ENCODE measurements at places on chromosomes 2 and 18.

- DNase-seq, result no peak
Measured at GRCh38 chr2:179555691-179556283, 291.2 kb upstream of the SESTD1 start.

- no peak for DNase-seq
Measured at GRCh38 chr18:52933356-52933755, 593.4 kb downstream of the DCC start.

DNA sequence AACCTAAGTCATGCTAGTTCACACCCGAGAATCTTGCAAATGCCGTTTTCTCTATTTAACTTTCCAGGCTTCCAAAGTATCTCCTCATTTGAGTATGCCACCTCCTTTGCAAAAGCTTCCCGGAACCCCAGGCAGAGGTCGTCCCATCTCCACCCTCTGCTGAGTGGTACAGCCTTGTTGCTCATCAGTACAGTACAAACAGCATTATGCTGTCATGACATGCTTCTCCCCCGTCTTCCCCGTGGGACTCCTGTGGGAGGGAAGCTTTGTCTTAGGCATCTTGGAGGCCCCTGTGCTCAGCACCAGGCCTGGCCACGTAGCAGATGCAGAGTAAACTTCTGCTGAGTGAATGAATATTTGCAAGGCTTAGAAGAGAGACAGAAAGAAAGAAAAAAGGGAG is 102.7 kb downstream of the CDCA7 start:
- no peak for DNase-seq

DNA sequence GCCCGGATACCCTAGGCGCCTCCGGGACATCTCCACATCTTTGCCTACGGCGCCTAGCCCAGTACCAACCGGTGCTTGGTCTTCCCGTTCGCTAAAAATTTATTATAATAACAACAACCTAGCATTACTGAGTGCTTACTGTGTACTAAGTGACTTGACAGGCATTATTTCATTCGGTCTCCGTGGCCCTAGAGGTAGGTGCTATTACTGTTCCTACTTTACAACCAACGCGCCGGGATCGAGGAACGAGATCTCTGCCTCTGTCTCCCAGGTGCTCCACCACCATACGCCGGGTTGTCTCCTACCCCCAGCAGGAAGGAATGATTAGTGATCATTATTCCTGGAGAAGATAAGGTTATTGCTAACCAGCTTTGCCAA is 657 bp upstream of the BIN1 start:
- DNase-seq, result no peak

DNA sequence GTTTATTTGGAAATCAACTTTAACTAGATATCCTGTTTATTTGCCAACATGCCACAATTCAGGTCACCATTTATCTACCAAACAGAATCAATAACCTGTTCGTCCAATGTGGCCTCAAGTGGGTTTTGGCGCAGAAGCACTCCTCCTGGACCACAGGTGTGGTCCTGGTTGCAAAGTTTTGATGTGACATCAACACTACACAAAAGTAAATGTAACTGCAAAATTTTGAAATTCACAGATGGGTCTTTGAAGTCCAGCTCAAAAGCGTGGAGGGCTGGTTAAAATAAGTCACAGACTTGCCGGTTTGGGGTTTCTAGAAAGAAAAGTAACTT is 474 bp upstream of the GCA start:
- DNase-seq, result no peak

GRCh38 chr18:79522451-79523205 is 126.9 kb downstream of the NFATC1 start:
- DNase-seq, result peak; percentile 69

DNA sequence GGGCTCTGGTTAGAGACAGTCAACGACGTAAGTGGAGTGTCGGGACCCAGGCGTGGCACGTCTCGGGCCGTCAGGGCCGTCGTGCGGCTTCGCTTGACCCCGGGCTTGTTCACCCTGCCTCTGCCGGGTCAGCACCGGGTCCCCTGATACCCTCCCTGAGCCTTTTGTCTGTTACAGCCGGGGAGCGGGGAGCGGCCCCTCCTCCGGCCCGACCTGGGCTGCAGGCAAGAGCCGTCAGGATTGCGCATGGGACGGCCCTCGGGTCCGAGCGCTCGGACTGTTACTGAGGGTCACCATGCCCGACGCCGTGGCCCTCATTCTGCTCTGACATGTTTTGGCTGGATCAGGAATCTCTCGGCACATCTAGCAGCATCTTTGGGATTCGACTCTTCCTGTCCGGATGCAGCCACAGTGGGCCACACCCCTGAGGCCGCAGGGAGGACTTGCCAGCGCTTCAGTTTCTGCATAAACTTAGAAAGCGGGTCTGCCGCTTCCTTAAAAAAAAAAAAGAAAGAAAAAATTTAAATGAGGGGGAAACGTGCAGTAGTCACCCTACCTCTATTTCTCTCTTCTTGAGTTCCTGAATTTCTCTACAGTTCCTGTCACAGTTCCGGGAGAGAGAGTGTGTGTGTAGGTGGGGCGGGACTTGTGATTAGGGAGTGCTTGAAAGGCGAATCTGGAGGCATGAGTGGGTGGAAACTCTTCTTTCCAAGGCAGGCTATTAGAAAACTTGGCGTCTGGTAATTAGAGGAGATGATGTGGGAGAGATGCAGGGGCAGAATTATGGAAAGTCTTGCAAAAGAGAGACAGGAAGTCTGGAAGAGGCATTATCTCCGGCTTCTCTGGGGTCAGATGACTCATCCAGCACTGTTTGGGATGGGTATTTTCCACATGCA is 909 bp downstream of the TMEM87B start:
- peak; percentile 46 for DNase-seq

GRCh38 chr2:75253526-75253925 is 54.2 kb upstream of the TACR1 start:
- DNase-seq, result no peak

GRCh38 chr2:33229646-33230045 is 246.8 kb upstream of the RASGRP3 start:
- no peak for DNase-seq

- no peak for DNase-seq
Measured at GRCh38 chr2:132415915-132416722, 486 bp upstream of the GPR39 start.

DNA sequence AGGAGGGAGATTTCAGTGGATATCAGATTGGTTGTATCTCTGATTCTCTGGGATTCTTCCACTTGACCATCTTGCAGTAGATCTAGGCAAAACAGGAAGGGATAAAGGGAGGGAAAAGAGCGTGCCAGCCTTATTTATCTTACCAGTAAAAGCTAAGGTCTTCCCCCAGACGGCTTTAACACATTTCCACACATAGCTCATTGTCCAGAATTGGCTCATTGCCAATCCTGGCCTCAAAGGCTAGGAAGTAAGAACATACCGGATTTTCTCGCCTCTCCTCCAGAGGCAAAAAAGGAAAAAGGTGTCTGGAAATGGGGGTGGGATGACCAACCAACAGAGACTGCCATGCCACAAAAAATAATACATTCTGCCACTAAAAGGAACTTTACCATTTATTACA is 411.6 kb upstream of the NRP2 start:
- no peak for DNase-seq

DNA sequence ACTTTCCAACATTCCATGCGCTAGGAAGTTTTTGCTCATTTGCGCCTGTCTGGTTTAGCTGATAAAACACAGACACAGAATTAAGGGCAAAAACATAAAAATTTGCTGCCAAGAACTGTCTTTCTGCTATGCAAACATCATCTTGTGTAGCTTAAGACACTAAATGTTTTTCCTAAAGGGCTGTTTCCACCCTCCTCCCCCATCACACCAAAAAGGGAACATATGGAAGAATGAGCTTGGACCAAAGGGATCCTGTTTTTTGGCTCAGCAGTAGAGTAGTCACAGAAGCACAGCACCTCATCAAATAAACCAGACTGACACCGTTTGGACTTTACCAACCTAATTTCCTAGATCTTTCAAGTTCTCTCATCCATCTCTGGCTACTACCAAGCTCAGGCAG is 210.1 kb downstream of the ZNF521 start:
- DNase-seq, result no peak

GRCh38 chr2:143452817-143453451 is 323.7 kb downstream of the ARHGAP15 start:
- peak; percentile 59 for DNase-seq

- DNase-seq, result peak; percentile 35
Measured at GRCh38 chr2:151051574-151052220, 210.0 kb downstream of the RBM43 start.

GRCh38 chr2:176508984-176509740 is 239.9 kb downstream of the MTX2 start:
- DNase-seq, result no peak

DNA sequence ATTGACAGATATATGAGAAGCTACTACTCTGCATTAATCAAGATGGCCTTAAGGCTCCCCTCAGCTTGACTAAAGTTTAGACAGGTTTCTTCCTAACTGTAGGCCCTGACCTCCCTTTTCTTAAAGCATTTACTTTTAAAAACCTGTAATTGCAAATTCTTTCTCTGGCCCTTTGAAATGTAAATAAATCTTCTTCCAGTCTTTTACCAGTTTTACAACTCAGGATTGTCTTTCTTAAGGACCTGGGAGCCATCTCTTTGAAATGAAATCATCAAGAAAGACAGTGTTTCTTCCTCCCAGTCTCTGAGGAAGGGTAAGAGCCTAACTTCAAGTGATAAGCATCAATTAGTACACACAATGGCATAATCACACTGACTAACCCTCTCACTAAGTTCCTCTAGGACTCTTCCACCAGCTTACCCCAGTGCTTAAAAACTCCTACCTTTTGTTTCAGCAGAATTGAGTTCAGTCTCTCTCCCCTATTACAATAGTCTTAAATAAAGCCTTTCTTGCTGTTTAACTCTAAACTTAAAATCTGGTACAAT is 58.7 kb upstream of the CDH20 start:
- no peak for DNase-seq

DNA sequence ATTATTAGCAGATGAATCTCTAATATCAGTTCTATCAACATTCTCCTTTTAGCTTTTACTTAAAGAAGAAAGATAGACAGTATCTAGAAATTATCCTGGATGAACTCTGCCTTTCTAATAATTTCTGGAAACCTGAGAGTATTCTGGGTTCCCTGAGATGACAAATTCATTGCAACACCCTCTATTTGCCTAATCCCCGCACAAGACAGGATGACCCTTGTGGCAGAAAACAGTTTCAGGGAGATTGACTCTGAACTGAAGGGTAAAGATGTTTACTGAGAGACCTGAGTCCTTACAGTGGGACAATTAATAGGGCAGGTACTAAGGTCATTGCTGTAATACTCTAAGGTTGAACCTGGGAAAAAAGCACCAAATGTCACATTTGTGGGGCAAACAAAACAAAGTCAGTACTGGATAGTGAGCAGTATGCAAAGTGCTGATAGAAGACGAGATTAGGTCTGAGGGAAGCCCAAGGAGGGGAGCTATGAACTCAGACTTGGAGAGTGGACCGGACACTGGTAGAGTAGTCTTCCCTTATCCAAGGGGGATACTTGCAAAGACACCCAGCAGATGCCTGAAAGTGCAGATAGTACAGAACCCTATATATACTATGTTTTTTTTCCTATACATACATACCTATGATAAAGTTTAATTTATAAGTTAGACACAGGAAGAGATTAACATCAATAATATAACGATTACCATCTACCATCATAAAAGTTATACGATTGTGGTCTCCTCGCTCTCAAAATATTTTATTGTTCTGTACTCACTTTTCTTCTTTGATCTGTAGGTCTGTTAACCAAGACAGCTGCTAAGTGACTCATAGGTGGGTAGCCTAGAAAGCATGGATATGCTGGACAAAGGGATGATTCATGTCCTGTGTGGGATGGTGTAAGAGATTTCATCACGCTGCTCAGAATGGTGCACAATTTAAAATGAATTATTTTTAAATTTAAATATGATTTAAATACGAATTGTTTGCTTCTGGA is 148.3 kb upstream of the KLHL14 start:
- DNase-seq, result no peak

DNA sequence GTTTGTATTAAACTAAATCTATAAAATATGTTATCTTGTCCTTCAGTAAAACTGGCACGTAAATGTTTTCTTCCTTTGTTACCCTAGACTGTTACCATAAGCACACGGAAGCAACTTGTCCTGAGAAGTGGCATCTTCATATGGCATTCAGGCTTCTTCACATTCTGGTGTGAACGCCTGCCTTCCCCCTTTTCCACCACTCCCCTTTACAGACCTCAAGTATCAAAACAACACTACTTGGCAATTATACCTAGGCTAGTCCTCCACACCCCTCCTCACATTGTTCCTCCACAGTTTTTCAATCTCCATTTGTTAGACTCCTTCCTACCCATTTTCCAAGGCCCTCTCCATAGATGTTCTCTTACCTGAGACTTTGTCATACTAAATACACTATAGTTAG is 2.9 kb downstream of the MEX3C start:
- DNase-seq, result no peak

DNA sequence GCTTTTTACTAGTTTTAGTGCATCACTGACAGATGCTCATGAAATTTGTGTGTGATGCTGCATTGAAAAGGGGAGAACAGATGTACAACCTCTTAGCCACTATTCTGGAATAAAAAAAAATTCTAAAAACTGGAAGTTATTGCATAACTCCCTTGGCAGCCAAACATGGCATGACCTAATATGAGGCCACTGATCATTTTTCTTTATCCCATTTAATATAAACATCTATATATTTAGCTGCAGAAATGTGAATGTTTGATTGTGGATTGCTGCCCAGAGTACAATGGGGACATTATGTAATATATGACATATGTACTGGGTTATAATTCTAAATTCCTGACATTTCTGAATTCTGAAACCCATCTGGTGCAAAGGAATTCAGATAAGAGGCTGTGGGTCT is 86.5 kb downstream of the CDCA7 start:
- no peak for DNase-seq

DNA sequence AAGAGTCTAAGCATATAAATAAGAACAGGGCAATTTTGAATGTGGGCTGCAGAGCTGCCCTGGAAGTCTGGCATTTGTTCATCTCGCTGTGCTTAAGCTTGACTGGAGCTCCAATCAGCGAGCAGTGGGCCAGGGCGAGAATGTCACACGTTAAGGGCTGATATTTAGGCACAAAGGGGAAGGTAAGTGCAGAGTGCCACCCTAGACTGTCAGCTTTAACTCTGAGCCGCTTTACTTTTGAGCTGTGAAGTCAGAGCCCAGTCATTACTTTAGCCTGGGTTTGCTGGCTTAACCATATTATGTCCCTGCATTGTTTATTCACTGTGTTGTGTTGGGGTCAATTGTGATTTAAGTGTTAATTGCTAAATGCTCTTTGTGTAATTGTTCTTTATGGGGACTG is 236.1 kb upstream of the SIX3 start:
- no peak for DNase-seq

- no peak for DNase-seq
Measured at GRCh38 chr2:233369897-233370685, 15.8 kb downstream of the DGKD start.

- no peak for DNase-seq
Measured at GRCh38 chr18:10301831-10302483, 152.5 kb upstream of the APCDD1 start.
